ENCODE measurements at places on chromosomes 4 and X.

DNA sequence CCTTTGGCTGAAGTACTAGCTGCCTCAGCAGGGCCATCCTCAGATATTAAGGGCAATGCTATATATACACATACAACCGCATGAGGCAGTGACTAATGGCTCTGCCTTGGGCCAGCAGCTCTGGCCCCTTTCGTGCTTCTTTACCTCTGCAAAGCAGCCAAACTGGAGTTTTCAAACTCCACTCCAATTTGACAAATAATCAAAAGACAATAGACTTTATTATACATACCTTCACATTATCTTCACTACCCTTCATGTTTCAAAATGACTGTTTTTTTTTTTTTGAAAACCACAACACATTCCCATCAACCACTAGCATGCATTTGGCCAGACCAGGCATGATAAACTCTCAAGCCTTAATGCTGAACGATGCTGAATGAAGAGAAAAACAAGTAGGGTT lies 187.7 kb downstream of the ENOX2 start:
- no peak for DNase-seq

GRCh38 chr4:154014407-154015321 lies 225.8 kb upstream of the SFRP2 start:
- no peak for DNase-seq

GRCh38 chrX:133783274-133783673 lies 202.1 kb downstream of the GPC3 start:
- DNase-seq, result no peak

DNA sequence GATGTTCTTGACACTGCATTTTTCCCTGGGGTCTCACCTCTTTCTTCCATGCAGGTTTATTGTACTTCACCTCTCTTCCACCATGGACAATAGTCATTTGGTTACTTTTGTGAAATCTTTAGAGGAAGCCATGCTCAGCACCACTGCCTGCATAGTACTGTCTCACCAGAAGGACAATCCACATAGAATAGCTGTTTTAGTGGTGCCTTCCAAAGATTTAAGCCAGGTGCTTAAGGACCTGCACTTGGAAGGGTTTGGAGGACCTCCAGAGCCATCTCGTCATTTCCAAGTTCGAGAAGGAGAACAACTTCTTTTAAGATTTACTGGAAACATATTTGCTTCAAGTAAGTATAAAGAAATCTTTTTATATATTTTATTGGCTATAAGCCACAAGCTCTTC lies 26.7 kb downstream of the DTHD1 start:
- DNase-seq, result no peak

DNA sequence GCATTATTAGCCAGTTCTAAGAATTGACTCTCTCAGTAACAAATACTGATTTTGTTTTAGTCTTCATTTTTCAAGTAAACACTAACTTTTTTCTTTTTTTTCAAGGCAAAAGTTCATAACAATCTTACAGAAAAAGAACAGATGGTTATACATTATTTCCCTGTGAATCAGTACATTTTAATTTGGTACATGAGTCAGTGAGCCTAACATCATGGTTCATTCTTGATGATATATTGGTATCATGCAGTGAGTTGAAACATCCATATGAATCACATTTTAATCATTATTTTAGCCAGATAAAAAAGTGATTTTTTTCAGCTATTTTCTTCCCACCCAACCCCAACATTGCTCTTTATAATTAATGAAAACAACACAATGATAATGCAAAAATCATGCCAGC lies 184.3 kb upstream of the TACR3 start:
- DNase-seq, result no peak

- DNase-seq, result no peak
Measured at GRCh38 chr4:138492176-138492575, 250.0 kb upstream of the SLC7A11 start.

DNA sequence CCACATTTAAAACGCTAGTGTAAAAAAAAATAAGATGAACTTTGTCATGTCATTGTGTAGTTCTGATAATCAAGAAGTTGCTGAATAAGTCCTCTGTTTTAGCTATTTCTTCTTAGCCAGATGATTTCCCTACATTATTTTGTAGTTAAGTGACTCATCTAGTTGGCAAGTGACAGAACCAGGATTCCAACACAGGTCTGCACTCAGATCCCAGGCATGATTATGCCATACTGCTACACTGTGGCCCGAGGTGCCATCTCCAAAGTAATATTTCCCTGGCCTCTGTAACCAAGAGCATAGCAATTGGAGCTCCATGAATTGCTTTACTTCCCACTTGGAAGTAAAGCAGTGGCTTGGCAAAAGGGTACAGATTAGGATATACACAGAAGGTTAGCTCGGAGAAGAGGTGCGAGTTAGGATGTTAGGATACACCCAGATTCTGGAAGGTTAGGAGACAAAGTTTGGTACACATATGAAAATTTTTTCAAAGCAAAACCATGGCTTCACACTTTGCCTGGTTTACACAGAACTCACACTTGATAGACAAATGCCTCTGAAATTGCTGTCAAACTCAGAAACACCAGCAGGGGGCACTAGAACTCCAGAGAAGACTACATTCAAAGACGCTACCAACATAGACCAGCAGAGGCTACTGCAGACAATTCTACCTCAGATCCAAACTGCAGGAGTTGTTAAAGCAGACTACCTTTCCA lies 41.4 kb downstream of the SRPX2 start:
- peak; percentile 49 for DNase-seq

GRCh38 chr4:153220682-153221395 lies 16.6 kb downstream of the TRIM2 start:
- DNase-seq, result no peak

GRCh38 chr4:100362366-100362765 lies 155.5 kb downstream of the EMCN start:
- no peak for DNase-seq

- DNase-seq, result no peak
Measured at GRCh38 chr4:79287718-79288117, 38.1 kb downstream of the NAA11 start.

DNA sequence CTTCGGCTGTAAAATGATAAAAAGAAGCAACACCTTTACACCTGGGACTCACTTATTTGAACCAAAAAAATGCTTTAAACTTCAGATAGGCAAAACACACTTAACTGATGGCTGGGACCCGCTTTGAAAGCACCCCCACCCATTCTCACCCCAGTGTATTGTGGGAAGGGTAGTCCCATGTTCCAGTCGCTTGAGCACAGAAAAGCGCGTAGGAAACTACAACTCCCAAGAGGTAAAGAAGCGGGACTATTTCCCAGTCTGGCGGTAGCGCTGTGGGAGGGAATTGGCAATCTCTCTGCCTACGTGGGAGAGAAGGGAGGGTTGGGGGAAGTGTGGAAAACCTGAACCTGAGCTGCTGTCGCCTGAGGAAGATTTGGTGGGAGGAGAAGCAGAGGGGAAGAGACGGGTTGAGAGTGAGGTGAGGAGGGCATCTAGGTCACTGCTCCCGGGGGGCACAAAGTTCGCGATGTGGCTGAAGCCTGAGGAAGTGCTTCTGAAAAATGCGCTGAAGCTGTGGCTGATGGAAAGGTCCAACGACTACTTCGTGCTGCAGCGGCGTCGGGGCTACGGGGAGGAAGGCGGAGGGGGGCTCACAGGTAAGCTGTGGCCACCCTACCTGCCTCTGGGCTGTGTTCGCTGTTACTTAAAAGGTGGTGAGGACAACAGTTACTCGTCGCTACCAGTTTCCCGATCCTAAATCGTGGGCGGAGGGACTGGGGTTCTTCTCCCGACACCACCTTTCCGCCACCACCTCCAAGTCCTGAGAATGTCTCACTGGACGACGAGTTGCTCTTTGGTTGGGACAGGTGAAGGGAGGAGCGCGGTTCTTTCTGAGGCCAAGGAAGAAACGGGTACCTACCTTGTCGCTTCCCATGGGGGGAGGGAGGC lies at the start of gene TBC1D8B:
Gene TBC1D8B (plus strand): TSS at position 286 of the 888 bp plus-strand sequence. CDS start 181 bp downstream, at position 467.
- DNase-seq, result no peak

- no peak for DNase-seq
Measured at GRCh38 chr4:155085843-155086530, 122.4 kb upstream of the NPY2R start.

- DNase-seq, result no peak
Measured at GRCh38 chr4:22458098-22458497, 57.8 kb downstream of the ADGRA3 start.

DNA sequence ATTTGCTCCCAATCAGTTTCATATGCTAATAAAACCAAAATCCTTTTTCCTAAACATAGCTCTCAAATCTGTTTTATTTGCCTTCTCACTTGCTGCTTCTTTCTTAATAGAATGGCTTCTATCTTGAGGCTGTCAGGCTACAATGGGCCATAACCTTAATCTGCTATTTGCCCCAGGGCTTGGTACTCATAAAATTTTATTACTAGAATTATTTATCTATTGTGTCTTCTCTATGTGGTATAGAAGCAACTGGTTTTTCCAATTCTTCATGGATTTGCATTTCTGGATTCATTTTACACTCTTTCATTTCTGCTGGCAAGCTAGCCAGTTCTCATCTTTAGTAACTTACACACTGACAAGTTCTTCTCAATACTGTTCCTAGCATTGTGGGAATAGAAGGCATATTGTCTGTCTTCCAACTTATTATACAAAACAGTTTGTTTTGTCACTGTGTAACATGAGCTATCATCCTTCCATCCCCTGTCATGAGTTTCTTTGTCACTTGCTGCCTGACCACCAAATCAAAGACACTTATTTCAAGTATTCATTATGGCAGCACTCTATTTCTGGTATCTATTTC lies 96.6 kb upstream of the KCNIP4 start:
- no peak for DNase-seq

GRCh38 chr4:133014473-133015135 lies 134.5 kb upstream of the PCDH10 start:
- no peak for DNase-seq
